ENCODE measurements at places on chromosomes 6 and 20. TPM values are rescaled to one million over a fixed set of nuclear protein-coding genes. Genes with fewer than 3 reads are reported as not detected.

DNA sequence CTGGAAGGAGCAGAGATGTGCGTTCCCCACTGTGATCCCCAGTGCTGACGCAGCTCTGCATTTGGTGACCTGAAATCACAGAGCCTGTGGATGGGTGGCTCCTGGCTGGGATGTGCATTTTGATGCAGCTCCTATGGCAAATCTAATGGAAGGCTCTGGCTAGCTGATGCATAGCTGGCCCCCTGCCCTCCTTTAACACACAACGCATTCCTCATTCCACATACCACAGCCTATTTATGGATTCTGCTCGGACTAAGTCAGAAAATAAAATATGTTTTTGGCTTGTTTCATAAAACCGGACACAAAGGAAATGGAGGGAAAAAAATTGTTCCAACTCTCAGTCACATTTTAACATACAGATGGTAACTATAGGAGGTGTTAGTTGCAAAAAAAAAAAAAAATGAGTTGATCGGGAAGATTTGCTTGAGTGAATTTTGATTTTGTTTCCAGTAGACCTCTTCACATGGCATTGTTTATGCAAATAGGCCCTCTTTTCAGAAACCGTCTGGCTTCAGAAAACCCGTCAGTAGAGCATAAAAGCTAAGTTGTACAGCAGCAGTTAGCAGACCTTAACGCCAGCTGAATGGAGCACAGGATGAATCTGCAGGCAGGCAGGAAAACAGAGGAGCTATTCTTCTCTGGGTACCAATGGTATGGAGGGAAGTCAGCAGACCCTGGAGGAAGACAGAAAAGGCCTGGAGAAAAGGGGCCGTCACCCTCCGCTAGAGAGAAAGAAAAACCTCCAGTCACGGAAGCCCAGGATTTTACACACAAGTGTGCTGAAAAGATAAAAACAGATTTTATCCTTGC, 215.4 kb downstream of the HDGFL1 start:
- DNase-seq, result no peak
- no peaks in the 10 kb centered on the region for H3K27me3 ChIP-seq
- no peaks in the 10 kb centered on the region for H3K4me1 ChIP-seq
- H3K4me3 ChIP-seq, result no peak overlapping the region
- no peak overlapping the region for H3K27ac ChIP-seq

GRCh38 chr6:15626878-15627674, 35.8 kb downstream of the DTNBP1 start:
- H3K27ac ChIP-seq, result no peak overlapping the region
- no peaks in the 10 kb centered on the region for H3K27me3 ChIP-seq
- peaks cover 1% of the 10 kb centered on the region for H3K36me3 ChIP-seq
- H3K4me3 ChIP-seq, result peak overlapping the region; percentile 20

DNA sequence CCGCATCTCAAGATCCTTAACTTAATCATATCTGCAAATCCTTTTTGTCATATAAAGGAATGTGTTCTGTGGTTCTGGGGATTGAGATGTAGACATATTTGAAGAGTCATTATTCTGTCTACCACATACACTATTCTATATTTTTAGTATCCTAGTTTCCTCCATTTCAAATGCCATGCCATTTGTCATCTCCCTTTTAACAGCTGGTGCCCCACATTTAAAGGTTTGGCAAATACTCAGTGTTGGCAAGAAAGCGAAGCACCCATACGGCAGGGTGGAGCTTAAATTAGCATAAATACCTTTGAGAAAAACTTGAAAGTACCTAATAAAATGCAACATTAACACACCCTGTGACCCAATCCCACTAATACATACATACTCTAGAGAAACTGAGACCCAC, 31.7 kb downstream of the PAK5 start:
- no peak for DNase-seq
- no peak overlapping the region for H3K4me3 ChIP-seq
- no peaks in the 10 kb centered on the region for H3K36me3 ChIP-seq
- no peaks in the 10 kb centered on the region for H3K27me3 ChIP-seq

DNA sequence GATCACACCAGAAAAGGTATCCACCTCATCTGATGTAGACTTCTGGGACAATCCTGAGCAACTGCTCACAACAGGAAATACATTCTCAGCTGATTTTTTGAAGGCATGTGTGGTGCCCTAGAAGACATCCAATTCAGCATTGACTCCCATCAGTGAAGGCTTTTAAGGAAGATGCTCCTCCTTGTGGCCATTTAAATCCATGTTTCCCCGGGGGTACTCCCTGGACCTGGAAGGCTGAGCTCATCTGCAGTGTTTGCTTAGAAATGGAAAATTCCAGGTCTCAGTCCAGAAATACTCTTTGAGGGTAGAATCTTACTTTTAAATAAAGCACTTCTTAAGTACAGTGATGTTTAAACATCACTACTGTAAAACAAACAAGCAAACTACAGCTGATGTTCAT, 195.5 kb upstream of the PDE10A start:
- no peaks in the 10 kb centered on the region for H3K4me1 ChIP-seq
- no peak for DNase-seq
- H3K27me3 ChIP-seq, result peaks cover 22% of the 10 kb centered on the region
- H3K27ac ChIP-seq, result no peak overlapping the region
- no peaks in the 10 kb centered on the region for H3K36me3 ChIP-seq

GRCh38 chr6:32070814-32071543, 32.8 kb downstream of the CYP21A2 start:
- H3K27me3 ChIP-seq, result no peaks in the 10 kb centered on the region
- DNase-seq, result no peak
- H3K27ac ChIP-seq, result no peak overlapping the region
- H3K4me3 ChIP-seq, result no peak overlapping the region
- no peaks in the 10 kb centered on the region for H3K36me3 ChIP-seq

- H3K27me3 ChIP-seq, result no peaks in the 10 kb centered on the region
- H3K36me3 ChIP-seq, result peaks cover 36% of the 10 kb centered on the region
- H3K27ac ChIP-seq, result peak overlapping the region; percentile 98
- peak; percentile 5 for DNase-seq
- peaks cover 61% of the 10 kb centered on the region for H3K4me1 ChIP-seq
- peak overlapping the region; percentile 98 for H3K4me3 ChIP-seq
Measured at GRCh38 chr6:125300992-125301434, 754 bp downstream of the HDDC2 start.

- no peaks in the 10 kb centered on the region for H3K4me1 ChIP-seq
- no peak for DNase-seq
- H3K36me3 ChIP-seq, result no peaks in the 10 kb centered on the region
Measured at GRCh38 chr20:21583486-21584168, 69.8 kb upstream of the NKX2-2 start.

DNA sequence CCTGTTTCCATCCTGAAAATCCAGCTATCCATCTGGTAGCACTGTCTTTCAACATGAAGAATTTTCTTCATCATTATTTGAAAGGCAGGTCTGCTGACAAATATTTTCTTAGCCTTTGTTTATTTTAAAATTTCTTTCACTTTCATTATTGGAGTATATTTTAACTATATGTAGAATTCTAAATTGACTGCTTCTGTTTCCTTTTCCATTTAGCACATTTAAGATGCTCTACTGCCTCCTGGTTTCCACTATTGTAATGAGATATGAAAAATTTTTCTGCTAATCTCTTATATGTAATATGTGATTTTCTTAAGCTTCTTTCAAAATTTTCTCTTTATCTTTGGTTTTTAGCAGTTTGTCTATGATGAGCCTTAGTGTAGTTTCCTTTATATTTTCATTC, 97.3 kb downstream of the TBC1D32 start:
- no peak for DNase-seq
- peaks cover 16% of the 10 kb centered on the region for H3K36me3 ChIP-seq
- H3K27ac ChIP-seq, result no peak overlapping the region
- H3K4me3 ChIP-seq, result no peak overlapping the region
- no peaks in the 10 kb centered on the region for H3K4me1 ChIP-seq

GRCh38 chr6:134429861-134430380, 112.0 kb upstream of the SGK1 start:
- H3K4me1 ChIP-seq, result peaks cover 26% of the 10 kb centered on the region
- H3K36me3 ChIP-seq, result peaks cover 2% of the 10 kb centered on the region
- DNase-seq, result no peak
- H3K27me3 ChIP-seq, result no peaks in the 10 kb centered on the region

DNA sequence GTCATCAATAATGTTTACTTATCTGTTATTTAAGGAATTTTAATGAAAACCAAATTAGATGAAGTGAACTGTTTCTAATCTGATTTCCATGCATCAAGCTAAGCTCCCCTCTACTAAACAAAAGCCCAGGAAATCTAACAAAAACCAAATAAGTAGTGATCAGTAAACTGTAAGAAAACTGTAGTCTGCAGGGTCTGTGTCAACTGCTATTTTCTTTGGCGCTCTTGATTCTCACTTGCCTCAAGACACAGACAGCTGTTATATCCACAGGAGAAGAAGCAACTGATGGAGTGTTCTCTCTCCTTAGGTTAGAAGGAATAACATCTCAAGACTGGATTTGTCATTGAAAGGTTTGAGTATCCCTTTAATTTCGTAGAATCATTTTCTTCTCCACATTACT, 293.5 kb downstream of the PHF3 start:
- DNase-seq, result no peak
- H3K27me3 ChIP-seq, result no peaks in the 10 kb centered on the region
- H3K27ac ChIP-seq, result no peak overlapping the region
- H3K36me3 ChIP-seq, result no peaks in the 10 kb centered on the region
- no peaks in the 10 kb centered on the region for H3K4me1 ChIP-seq

DNA sequence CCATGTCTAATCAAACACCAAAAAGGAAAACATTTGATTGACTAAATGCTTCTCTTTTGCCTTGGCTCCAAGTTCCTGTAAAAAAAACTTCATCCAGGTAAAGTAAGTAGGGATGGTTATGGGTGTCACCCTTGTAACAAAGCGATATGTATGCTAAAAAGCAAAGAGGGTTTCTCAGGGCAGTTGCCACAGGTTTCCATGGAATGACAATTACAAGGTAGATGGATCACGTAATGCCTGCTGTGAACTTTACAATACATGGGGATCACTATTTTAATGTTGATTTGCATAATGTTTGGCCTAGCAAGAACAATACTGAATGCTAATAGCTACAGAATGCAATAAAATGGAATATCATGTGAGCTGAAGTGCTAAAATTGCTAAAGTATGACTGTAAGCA, 2.9 kb upstream of the BMP2 start:
- no peak for DNase-seq
- H3K36me3 ChIP-seq, result no peaks in the 10 kb centered on the region
- H3K4me3 ChIP-seq, result no peak overlapping the region
- H3K4me1 ChIP-seq, result no peaks in the 10 kb centered on the region
- H3K27ac ChIP-seq, result no peak overlapping the region

GRCh38 chr6:7175462-7175861, 67.7 kb downstream of the RREB1 start:
- no peak overlapping the region for H3K27ac ChIP-seq
- H3K36me3 ChIP-seq, result peaks cover 13% of the 10 kb centered on the region
- peaks cover 14% of the 10 kb centered on the region for H3K4me1 ChIP-seq
- H3K27me3 ChIP-seq, result no peaks in the 10 kb centered on the region
- no peak overlapping the region for H3K4me3 ChIP-seq

- H3K36me3 ChIP-seq, result no peaks in the 10 kb centered on the region
- no peak overlapping the region for H3K27ac ChIP-seq
- H3K4me3 ChIP-seq, result no peak overlapping the region
- H3K27me3 ChIP-seq, result no peaks in the 10 kb centered on the region
- no peaks in the 10 kb centered on the region for H3K4me1 ChIP-seq
Measured at GRCh38 chr6:53752856-53753255, 41.9 kb upstream of the LRRC1 start.

- DNase-seq, result no peak
- H3K27me3 ChIP-seq, result peaks cover 22% of the 10 kb centered on the region
- H3K27ac ChIP-seq, result no peak overlapping the region
- H3K36me3 ChIP-seq, result no peaks in the 10 kb centered on the region
- no peak overlapping the region for H3K4me3 ChIP-seq
Measured at GRCh38 chr20:57808264-57809070, 98.7 kb upstream of the PMEPA1 start.

DNA sequence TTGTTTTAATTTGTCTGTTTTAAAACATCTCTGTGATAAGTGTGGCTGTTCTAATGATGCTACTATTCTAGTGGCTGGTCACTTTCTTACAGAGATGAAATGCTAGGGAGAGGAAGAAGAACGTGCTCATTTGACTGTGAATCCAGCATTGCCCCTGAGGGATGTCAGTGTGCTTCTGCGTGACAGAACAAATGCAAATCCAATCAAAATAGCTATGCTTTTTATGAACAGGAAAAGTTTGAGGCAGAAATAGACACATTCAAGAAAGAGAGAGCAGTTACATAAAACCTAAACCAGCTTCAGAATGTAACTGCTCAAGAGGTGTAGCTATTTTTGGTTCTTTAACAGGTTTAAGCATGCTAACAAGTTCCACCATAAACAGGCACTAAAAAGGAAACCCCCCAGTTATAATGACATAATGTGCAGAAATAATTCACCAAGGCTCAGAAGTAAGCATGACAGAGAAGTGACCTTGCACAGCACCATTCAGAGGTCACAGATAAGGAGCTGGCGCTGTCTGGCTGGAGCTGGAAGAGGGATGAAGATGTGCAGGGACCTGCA, 385.3 kb downstream of the EPM2A start:
- no peaks in the 10 kb centered on the region for H3K36me3 ChIP-seq
- no peak overlapping the region for H3K4me3 ChIP-seq
- H3K27ac ChIP-seq, result no peak overlapping the region
- no peak for DNase-seq

ADGB gene
- total RNA-seq, result not detected

ARHGAP40 gene
- not detected for total RNA-seq

GGTLC1 gene
- total RNA-seq, result not detected

PDE7B gene
- 1.00 TPM for total RNA-seq

CRISP3 gene
- not detected for total RNA-seq

C6orf141 gene
- total RNA-seq, result 0.67 TPM

SIRPA gene
- 0.22 TPM for total RNA-seq

DLK2 gene
- 2.6 TPM for total RNA-seq

DEFB132 gene
- total RNA-seq, result not detected

HLA-DQB2 gene
- total RNA-seq, result 0.60 TPM
